Sigmoid colon (tissue), 7 donors: ENCODE measurements at places on chromosomes 5 and 9. TPM values are rescaled to one million over a fixed set of nuclear protein-coding genes. Genes with fewer than 3 reads are reported as not detected.
A peak's percentile ranks its signal among the peaks of the same experiment; 100 is the strongest.

The PCDHGA4 gene
- total RNA-seq, result 5.0 TPM

The IFNA13 gene
- total RNA-seq, result not detected

The CDH9 gene
- 0.81 TPM for total RNA-seq

The IFNB1 gene
- total RNA-seq, result not detected

The ACTBL2 gene
- not detected for total RNA-seq

The PCDHGA12 gene
- 14.1 TPM for total RNA-seq

The EGR1 gene
- total RNA-seq, result 36.6 TPM

The WDR38 gene
- total RNA-seq, result not detected

The RUSC2 gene
- 40.0 TPM for total RNA-seq

DNA sequence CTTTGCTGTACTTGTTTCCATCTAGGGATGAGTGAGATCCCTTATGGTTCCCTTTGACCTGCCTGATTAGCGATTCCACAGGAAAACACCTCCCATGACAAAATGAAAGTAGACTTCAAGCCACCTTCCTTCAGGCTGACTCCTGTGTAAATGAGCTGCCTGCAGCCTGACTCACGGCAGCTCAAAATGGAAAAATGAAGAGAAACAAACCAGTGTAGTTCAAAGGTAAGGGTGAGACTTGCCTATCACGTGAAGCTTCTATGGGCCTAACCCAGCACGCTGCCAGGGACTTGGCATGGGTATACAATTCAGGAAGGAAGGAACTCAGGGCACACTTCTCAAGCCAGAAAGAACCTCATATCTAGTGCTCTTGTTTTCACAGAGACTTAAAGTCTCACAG, 110.1 kb upstream of the LRRTM2 start:
- no peak overlapping the region for H3K4me3 ChIP-seq
- H3K36me3 ChIP-seq, result no peaks in the 10 kb centered on the region
- H3K4me1 ChIP-seq, result no peaks in the 10 kb centered on the region
- DNase-seq, result no peak
- H3K27ac ChIP-seq, result no peak overlapping the region

GRCh38 chr5:6188344-6188743, 190.0 kb downstream of the MED10 start:
- no peak for DNase-seq
- no peak overlapping the region for H3K4me3 ChIP-seq
- H3K27ac ChIP-seq, result no peak overlapping the region
- H3K36me3 ChIP-seq, result no peaks in the 10 kb centered on the region

DNA sequence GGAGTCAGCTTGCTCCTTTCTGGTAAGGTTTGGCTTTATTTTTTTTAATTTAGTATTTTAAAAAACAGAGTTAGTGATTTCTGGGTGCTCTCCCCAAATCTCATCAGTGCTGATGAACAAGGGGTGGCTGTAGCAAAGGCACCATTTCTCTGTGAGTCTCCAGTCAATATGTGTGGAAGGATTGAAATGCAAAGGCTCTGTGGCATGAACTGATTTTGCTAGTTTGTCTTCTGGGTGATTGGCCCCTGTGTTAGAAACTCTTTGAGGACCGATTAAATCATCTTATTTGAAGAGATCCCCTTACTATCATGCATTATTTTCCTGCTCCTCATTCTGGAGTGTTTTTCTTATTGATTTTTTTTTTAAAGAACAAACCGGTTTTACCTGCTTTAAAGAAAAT, 596 bp downstream of the TEK start:
- peak overlapping the region; percentile 27 for H3K4me3 ChIP-seq
- H3K4me1 ChIP-seq, result no peaks in the 10 kb centered on the region
- DNase-seq, result no peak
- H3K27me3 ChIP-seq, result no peaks in the 10 kb centered on the region

DNA sequence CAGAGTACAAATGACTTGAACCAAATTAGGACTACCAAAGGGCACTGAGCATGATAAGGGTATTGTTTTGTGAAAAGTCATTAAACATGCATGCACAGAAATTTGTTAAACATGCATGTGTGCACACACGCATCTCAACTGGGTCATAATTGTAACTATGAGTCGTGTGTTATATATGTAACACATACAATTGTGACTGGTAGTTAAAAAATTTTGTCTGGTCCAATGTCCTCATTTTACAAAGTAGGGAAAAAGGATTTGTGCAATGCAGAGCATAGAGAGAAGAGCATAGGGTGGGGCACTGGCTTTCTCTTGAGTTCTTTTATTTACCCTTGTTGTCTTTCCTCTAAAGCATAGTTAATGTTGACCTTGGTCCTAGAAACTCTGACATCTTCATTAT, 19.3 kb upstream of the IGFBPL1 start:
- no peak for DNase-seq
- no peak overlapping the region for H3K4me3 ChIP-seq
- no peaks in the 10 kb centered on the region for H3K36me3 ChIP-seq
- H3K27ac ChIP-seq, result no peak overlapping the region
- no peaks in the 10 kb centered on the region for H3K27me3 ChIP-seq

GRCh38 chr5:78056901-78057514, 237.5 kb downstream of the AP3B1 start:
- H3K4me3 ChIP-seq, result no peak overlapping the region
- no peak overlapping the region for H3K27ac ChIP-seq
- no peaks in the 10 kb centered on the region for H3K27me3 ChIP-seq

DNA sequence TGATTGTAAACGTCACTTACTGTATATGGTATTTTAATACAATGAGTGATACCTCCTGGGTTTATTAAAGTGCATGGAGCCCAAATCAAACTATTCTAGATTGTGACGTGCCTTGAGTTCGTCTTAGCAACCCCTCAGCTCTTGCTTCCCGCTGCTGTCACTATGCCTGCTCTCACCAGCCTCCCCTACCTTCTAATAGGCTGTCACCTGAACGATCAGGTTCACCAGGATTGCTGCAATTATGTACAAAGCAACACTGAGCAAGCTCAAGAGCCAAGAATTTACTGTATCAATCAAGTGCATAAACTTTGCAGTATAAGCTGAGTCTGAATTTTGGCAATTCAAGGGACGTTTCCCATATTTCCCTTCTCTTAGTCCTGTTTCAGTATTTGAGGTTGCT, 3.0 kb downstream of the LECT2 start:
- H3K4me1 ChIP-seq, result no peaks in the 10 kb centered on the region
- no peak for DNase-seq
- no peak overlapping the region for H3K4me3 ChIP-seq

DNA sequence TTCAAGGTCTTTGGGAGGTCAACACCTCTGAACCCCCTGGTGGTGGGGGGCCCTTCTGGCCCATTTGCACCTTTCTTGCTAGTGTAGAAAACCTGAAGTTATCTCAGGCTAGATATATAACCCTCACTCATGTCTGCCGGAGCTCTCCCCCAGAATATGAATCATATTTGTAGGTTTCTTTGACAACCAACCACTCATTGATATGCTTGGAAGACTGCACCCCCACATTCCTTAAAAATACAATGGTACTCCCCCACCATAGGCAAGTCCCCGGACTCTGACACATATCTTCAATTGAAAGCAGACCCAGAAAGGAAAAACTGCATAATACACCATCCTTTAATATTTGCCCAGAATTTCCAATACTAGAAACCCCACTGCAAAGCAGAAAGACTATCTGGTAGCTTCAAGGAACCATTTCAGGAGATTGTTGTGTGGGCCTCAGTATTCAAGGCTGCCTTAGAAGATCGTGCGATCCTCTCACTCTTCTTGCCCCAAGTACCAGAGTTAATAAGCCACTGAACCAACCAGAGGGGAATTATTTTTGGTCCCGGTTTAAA, 978 bp upstream of the UBE2B start:
- H3K36me3 ChIP-seq, result no peaks in the 10 kb centered on the region
- H3K4me1 ChIP-seq, result peaks cover 51% of the 10 kb centered on the region
- no peaks in the 10 kb centered on the region for H3K27me3 ChIP-seq
- DNase-seq, result no peak
- peak overlapping the region; percentile 97 for H3K27ac ChIP-seq

DNA sequence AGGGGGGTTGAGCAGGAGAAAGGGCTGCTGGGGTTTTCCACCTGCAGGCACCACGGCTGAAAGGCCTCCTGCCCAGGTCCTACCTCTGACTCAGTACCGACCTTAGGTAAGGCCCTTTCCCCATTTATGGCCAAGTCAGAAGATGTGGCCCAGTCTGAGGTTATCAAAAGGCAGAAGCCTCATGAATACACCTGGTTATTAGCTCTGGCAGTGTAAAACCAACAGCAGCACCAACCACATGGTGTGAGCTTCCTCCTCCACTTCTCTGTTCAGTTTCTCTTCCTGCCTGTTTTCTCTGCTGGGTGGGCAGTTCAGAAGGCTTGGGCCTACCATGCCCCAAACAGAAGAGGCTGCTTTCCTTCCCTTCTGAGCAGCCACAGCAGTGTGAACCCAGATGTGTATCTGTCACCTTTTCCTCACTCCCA, 86.9 kb downstream of the UGCG start:
- no peaks in the 10 kb centered on the region for H3K27me3 ChIP-seq
- no peak for DNase-seq
- peaks cover 10% of the 10 kb centered on the region for H3K4me1 ChIP-seq

GRCh38 chr9:81231011-81231410, 458.3 kb downstream of the TLE1 start:
- no peaks in the 10 kb centered on the region for H3K36me3 ChIP-seq
- no peaks in the 10 kb centered on the region for H3K4me1 ChIP-seq
- H3K4me3 ChIP-seq, result no peak overlapping the region
- DNase-seq, result no peak
- no peaks in the 10 kb centered on the region for H3K27me3 ChIP-seq

GRCh38 chr5:28896949-28897348, 1858.6 kb upstream of the CDH9 start:
- no peaks in the 10 kb centered on the region for H3K27me3 ChIP-seq
- H3K36me3 ChIP-seq, result no peaks in the 10 kb centered on the region
- no peak for DNase-seq

GRCh38 chr5:129541648-129542251, 81.7 kb downstream of the ADAMTS19 start:
- no peak for DNase-seq
- no peaks in the 10 kb centered on the region for H3K4me1 ChIP-seq
- H3K36me3 ChIP-seq, result no peaks in the 10 kb centered on the region
- no peaks in the 10 kb centered on the region for H3K27me3 ChIP-seq
- no peak overlapping the region for H3K27ac ChIP-seq
- H3K4me3 ChIP-seq, result no peak overlapping the region

DNA sequence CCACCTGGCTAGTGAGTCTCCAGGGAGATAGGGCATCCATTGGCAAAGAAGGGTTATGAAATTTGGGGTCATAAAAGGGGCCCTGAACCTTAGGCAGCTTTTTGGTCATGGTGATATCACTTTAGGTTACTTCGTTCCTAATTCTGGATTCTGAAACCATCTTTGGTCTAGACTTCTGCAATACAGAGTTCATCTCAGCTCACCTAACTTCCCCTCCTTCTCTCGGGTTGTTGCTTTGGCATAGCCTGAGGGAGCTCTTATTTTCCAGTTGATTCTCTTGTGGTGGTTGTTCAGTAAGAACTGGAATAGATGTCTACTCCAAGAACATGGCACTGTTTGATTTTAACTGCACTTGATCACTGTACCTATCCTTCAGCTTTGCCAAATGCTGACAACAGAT, 148.9 kb upstream of the RUSC2 start:
- peak overlapping the region; percentile 44 for H3K27ac ChIP-seq
- H3K36me3 ChIP-seq, result no peaks in the 10 kb centered on the region
- no peak overlapping the region for H3K4me3 ChIP-seq
- no peak for DNase-seq
- no peaks in the 10 kb centered on the region for H3K27me3 ChIP-seq

GRCh38 chr9:8571643-8572042, 772.1 kb upstream of the DMAC1 start:
- H3K27me3 ChIP-seq, result no peaks in the 10 kb centered on the region
- no peak for DNase-seq
- H3K27ac ChIP-seq, result no peak overlapping the region
- no peaks in the 10 kb centered on the region for H3K4me1 ChIP-seq
- no peak overlapping the region for H3K4me3 ChIP-seq

GRCh38 chr9:132908635-132909034, 29.9 kb downstream of the SPACA9 start:
- DNase-seq, result no peak
- no peak overlapping the region for H3K4me3 ChIP-seq
- H3K27ac ChIP-seq, result no peak overlapping the region
- H3K36me3 ChIP-seq, result peaks cover 51% of the 10 kb centered on the region

DNA sequence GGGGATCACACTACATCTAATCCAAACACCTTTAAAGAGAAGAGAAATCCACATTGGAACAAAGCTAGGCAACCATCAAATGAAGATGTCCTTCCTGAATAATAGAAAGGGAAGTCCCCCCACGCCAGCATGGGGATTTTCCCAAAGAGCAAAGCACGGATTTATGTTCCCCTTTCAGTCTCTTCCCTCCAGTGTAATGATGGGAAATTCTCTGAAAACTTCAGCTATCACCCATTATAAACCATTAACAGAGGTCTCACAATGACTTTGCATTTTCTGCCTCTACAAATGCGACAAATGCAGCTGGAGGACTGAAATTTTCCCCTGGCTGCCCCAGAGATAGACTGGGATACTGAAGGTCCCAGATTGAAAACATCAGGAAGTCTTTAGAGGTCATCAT, 368.7 kb downstream of the EFNA5 start:
- no peak overlapping the region for H3K27ac ChIP-seq
- no peak for DNase-seq
- no peak overlapping the region for H3K4me3 ChIP-seq
- no peaks in the 10 kb centered on the region for H3K4me1 ChIP-seq
- H3K27me3 ChIP-seq, result no peaks in the 10 kb centered on the region
